Stimulated activated CD4-positive, alpha-beta T cell treated with anti-CD3 and anti-CD28 coated beads, Interleukin-4, amount 100 ng/mL, for 48 hours (primary cell): ENCODE measurements at places on chromosomes 2 and 18.

DNA sequence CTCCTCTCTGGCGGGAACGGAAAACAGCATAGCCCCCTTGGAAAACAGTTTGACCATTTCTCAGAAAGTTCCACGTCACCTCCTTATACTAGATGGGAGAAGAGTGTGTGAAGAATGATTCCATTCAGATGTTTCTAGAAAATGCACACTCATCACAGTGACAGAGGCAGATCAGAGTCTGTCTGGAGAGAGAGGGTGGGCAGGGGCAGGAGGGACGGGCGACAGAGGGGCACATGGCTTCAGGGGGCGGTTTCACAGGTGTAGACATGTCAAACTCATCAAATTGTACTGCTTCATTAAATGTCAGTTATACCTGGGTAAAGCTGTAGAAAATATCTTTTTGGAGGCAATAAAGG, 88.8 kb upstream of the TAF1B start:
- DNase-seq = no peak

GRCh38 chr2:144015036-144015435, 504.9 kb downstream of the ZEB2 start:
- DNase-seq = no peak

- DNase-seq = no peak
Observed at GRCh38 chr2:198098918-198099317, 294.5 kb downstream of the PLCL1 start.

GRCh38 chr2:86050301-86050700, 55.4 kb downstream of the POLR1A start:
- no peak for DNase-seq

DNA sequence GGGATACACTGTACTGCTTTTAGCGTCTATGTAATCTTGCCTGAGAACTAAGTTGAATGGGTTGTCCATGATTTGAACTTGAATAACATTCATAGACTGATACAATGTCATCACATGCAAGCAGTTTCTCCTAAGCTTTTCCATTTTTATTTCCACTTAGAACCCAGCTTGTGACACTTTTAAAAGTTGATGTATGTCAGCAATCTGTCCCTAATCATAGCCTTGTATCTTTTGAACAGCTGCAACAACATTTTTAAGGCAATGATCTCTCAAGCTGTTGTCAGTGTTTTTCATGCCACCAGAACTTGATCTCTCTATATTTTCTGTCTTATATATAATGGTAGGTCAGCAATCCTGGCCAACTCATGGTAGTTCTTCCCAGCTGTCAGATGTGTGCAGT, 185.0 kb downstream of the DOK6 start:
- no peak for DNase-seq

- DNase-seq = no peak
Observed at GRCh38 chr2:55144922-55145820, 86.9 kb downstream of the CLHC1 start.

- no peak for DNase-seq
Observed at GRCh38 chr2:142065700-142066099, 65.1 kb downstream of the LRP1B start.

GRCh38 chr2:8754106-8754776, 72.4 kb downstream of the ID2 start:
- DNase-seq = no peak

DNA sequence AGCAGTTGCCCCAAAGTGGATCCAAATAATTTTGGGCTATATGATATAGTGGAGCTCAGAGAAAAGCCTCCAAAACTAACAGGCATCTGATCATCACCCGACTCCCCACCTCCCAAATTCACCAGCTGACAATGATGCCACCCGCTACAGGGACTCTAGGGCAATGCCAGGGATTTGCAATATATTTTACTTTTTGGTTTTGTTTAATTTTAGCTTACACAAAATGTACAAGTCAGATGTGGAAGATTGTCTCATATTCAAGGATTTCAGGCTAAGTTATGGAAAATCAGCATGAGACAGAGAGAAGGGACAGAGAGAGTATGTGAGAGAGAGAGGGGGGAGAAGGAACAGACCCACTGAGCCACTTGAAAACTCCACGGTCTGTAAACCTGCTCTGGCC, 187.4 kb downstream of the TMEM247 start:
- no peak for DNase-seq

GRCh38 chr2:43419876-43420275, 176.0 kb downstream of the THADA start:
- DNase-seq = no peak

- DNase-seq = no peak
Observed at GRCh38 chr2:99613980-99614379, 124.2 kb upstream of the REV1 start.

DNA sequence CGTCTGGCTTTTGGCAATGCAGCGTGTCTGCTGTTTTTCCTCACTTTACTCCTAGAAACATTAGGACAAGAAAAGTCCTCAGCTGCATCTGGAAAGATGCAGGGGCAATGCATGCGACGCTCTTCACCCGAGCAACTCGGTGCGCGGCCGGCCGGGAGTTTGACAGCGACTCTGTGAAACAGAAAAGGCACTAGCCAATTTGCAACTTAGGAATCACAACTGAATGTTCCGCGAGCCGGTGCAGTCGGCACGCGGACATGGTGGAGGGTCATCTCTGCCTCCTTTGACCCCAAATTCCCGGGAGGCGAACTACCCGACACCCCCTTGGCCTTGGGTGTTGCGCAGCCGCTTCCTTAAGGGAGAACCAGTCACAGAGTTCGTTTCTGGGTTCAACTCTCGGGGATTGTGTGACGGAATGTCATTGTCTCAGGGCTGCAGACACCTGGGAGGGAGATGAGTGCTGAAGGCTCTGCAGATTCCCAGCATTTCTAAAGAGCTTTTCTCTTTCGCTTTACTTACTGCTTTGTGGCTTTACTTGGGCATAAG, 9.8 kb downstream of the NR4A2 start:
- DNase-seq = no peak

GRCh38 chr2:195632856-195633572, 24.0 kb upstream of the SLC39A10 start:
- DNase-seq = no peak

GRCh38 chr2:28895189-28895893, 874 bp downstream of the WDR43 start:
- peak; percentile 42 for DNase-seq
